Endothelial cell (in vitro differentiated cells): ENCODE measurements at places on chromosomes 7 and 10. TPM values are rescaled to one million over a fixed set of nuclear protein-coding genes. Genes with fewer than 3 reads are reported as not detected.

The SOSTDC1 gene
- 0.18 TPM for total RNA-seq

The ECHDC3 gene
- 6.1 TPM for total RNA-seq

The GATA3 gene
- total RNA-seq: 70.9 TPM

The RPEL1 gene
- total RNA-seq: not detected

The GTF2I gene
- 312 TPM for total RNA-seq
